ENCODE measurements at places on chromosomes 5 and 9. TPM values are rescaled to one million over a fixed set of nuclear protein-coding genes. Genes with fewer than 3 reads are reported as not detected.

- no peak for DNase-seq
These were observed 1.0 kb downstream of the RABL6 start for GRCh38 chr9:136808806-136809158.

Gene ARRDC1
- 21.0 TPM for total RNA-seq

Gene PTPN3
- total RNA-seq = 0.24 TPM

DNA sequence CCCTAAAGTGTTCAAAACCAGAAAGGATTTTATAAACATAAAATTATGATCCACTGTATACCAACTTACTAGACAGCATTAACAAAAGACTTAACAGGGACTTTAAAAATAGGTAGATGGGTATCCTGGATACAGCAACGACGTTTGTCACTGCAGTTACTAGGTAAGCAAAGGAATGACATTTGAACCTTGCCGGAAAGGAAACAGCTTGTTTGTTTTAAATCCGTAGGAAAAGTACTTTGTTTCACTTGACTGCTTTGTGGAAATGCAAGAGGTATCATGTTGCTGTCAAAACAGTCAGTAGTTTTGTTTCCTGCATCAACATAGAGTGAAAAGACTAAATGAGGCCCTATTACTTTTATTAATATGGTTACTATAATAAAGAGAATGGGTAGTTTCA lies 122.9 kb downstream of the CDC42SE2 start:
- no peak for DNase-seq

Gene LTC4S
- total RNA-seq = 2.0 TPM

Gene CIZ1
- total RNA-seq = 90.3 TPM
